ENCODE measurements at places on chromosomes 7 and 10.

DNA sequence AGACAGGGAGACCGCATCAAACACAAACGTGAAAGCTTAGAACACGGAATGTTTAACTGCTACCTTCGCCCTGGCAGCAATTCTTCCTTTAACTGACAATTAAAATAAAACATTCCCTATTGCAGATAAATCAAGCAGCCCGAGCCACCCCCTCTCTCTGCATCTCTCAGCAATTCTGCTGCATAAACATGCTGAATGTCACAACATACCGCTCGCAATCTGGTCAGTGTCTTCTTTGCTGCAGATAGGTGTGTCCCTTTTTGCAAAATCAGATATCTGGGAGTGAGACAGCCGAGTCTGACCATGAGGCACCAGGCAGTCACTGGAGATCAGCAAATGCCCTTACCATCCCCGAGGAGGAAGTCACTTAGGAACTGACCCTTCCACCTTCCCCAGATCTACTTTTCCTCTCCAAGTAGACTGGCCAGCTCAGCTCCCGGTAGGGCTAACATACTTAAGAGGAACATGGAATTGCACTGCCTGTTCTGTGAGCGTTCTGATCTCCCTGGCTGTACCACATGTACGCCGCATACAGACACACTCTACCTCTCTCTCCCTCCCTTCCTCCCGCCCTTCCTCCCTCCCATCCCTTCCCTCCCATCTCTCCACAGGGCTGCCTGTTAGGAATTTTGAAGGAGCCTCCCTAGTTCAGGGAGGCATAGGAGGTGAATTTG lies at the start of gene FRMD4A:
Gene FRMD4A (minus strand): TSS at position 537 of the 674 bp plus-strand sequence.
- DNase-seq, result peak; percentile 20

- no peak for DNase-seq
Observed at GRCh38 chr7:111026806-111027205, 64.1 kb upstream of the LRRN3 start.

DNA sequence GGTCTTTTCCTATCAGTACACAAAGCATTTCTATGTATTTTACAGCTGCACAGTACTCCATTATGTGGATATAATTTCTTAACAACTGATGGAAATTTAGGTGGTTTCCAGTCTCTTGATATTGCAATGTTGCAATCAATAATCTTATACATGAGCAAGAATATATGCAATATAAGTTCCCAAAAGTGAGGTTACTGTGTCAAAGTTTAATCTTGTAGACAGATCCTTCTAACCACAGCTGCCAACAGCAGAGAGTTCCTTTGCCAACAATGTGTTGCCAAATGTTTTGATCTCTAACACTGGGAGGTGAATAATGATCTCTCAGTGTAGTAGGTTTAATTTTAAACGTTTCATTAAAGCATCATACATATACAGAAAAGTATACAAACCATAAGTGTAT lies 54.5 kb downstream of the CUL2 start:
- DNase-seq, result no peak

DNA sequence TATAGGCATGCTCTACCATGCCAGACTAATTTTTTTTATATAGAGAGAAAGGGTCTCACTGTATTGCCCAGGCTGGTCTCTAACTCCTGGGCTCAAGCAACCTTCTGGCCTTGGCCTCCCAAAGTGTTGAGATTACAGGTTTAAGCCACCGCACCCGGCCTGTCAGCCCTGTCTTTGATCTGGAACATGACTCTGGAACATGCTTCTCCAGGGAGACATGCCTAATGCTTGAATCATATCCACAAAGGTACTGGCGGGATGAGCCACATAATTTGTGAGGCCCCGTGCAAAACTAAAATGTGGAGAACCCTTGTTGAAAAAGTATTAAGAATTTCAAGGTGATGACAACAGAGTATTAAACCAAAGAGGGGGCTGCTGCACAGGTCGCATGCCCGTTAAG lies 282.8 kb downstream of the ARHGAP12 start:
- DNase-seq, result no peak

GRCh38 chr10:113304726-113305125 lies 248.1 kb upstream of the HABP2 start:
- no peak for DNase-seq
